ENCODE measurements at places on chromosomes 6 and 20.
A peak's percentile ranks its signal among the peaks of the same experiment; 100 is the strongest.

DNA sequence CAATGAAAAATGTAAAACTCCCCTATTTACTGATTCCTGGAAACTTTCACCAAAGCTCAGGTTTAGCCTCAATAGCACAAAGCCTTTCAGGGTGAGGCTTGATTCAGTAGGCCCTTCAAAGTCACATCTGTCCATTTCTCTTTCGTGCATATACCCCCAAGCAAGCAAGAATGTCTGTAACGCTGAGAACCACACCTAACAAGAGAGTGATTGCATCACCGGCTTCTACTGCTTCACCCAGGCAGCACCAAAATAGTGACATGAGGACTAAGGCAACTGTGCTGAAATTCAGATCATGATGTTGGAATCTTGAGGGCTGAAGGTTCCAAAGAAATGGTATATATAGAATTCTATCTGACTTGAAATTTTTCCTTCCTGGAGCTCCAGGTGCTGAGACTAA, 26.1 kb downstream of the CGA start:
- DNase-seq = no peak

GRCh38 chr6:88298066-88298845, 132.1 kb upstream of the CNR1 start:
- no peak for DNase-seq

DNA sequence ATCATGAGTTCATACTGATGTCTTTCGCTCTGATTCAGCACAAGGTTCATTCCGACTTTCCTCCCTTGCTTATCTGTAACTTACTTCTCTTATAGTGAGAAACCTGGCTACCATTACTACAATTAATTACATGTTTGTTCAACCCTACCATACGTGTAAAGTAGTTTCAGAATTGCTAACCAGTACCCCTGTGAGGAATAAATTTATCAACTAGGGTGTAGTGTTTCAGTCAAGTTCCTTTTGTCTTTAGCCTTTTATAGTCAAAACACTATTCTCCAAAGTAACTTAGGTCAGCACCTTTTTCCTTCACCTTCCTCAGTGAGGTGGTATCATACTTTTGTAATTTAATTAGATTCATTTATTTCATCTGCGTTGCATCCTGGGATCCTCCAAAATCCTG, 64.9 kb downstream of the MAP3K4 start:
- DNase-seq = no peak

DNA sequence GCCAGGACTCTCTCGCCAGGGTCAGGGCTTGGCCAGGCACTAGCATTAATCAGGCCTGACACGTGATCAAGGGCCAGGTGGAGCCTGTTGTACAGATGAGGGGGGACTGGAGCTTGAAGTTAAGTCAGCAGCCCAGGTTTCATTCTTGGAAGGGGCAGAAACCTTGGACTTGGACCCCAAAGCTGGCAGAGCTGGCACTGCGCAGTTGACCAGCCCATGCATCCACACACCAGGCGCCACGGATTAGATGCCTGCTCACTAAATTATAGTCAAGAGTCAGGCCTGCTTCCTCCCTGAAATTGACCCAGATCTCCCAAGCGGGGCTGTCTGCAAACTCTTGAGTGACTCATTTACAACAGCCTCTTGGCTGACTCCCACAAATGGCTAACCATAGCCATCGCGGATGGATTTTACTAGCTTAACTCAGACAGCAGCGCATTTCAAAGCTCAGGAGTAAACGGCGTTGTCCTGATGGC, 4.1 kb upstream of the TAF4 start:
- no peak for DNase-seq

GRCh38 chr6:76574746-76575145, 502.3 kb upstream of the IMPG1 start:
- no peak for DNase-seq

GRCh38 chr6:138246650-138247440, 28.6 kb upstream of the PBOV1 start:
- no peak for DNase-seq

GRCh38 chr20:33490023-33490933, at the start of gene CBFA2T2:
Gene CBFA2T2 (plus strand): TSS chr20:33490096. CDS start chr20:33490268, 172 bp downstream.
- no peak for DNase-seq

GRCh38 chr6:93794166-93794565, 374.8 kb upstream of the EPHA7 start:
- no peak for DNase-seq

DNA sequence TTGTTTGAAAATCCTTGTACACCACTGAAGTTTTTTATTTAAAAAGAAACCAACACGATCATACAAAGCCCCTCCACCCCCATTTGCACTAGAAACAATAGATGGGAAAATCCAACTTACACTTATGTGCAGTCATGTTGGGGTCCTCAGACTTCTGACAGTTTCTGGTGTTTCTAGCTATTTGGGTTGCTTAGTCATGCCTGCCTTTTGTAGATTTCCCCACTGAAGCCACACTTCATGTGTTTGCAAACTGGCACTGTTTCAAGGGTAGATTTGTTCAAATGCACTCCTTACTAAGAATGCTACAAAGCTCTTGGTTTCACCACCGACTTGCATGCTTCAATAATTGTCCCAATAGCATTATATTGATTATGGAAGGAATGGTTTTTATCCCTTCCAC, 1.5 kb downstream of the SH3BGRL2 start:
- no peak for DNase-seq

- DNase-seq = peak; percentile 79
Measured at GRCh38 chr20:324177-325044, 941 bp upstream of the SOX12 start.

GRCh38 chr20:53768329-53768728, 174.7 kb upstream of the ZNF217 start:
- no peak for DNase-seq

GRCh38 chr6:2943564-2943955, 27.8 kb downstream of the SERPINB6 start:
- DNase-seq = no peak

- DNase-seq = no peak
Measured at GRCh38 chr6:151393410-151393809, 2.1 kb upstream of the ZBTB2 start.

- DNase-seq = peak; percentile 59
Measured at GRCh38 chr20:8043687-8044282, 24.2 kb upstream of the TMX4 start.

DNA sequence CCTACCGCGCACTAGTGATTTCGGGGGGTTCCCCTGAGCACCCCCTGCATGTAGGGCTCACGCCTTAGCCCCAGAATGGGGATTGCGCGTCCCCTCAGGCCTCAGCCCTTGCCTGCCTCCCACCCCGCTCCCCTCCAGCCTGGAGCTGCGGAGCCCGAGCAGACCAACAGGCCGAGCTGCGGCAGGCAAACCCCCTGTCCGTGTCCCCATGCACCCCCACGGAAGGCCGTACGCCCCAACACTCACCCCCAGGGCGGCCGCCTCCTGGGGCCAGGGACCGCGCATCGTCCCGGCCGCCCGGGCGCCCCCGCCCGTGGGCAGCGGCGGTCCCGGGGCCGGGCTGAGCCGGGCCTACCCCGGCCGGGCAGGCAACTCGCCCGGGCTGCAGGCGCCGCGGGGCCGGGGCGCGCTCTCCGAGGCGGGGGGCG, 1.2 kb upstream of the KCNB1 start:
- DNase-seq = no peak
